Cardiac septum (tissue), 1 donor: ENCODE measurements at places on chromosomes 7 and 10. TPM values are rescaled to one million over a fixed set of nuclear protein-coding genes. Genes with fewer than 3 reads are reported as not detected.

The AKR1C3 gene
- total RNA-seq: 15.2 TPM

The FANK1 gene
- 0.43 TPM for total RNA-seq

The CRHR2 gene
- total RNA-seq: 0.57 TPM

The TDRD1 gene
- 1.2 TPM for total RNA-seq

The CTTNBP2 gene
- total RNA-seq: 2.2 TPM

The WBP1L gene
- 19.2 TPM for total RNA-seq

The ZPBP gene
- not detected for total RNA-seq

The VAX1 gene
- total RNA-seq: not detected

The C10orf105 gene
- total RNA-seq: not detected

The PPIF gene
- 115 TPM for total RNA-seq

The TMED4 gene
- 73.8 TPM for total RNA-seq

The TMEM176B gene
- total RNA-seq: 44.9 TPM

The SPDYE5 gene
- total RNA-seq: not detected

The ATRNL1 gene
- total RNA-seq: 25.8 TPM

The SLC26A4 gene
- total RNA-seq: 1.5 TPM

The NYAP1 gene
- 0.22 TPM for total RNA-seq

The SAMD9L gene
- total RNA-seq: 4.1 TPM

The FEZF1 gene
- 0.13 TPM for total RNA-seq

The SPDYE17 gene
- total RNA-seq: not detected

The ASB13 gene
- 10.2 TPM for total RNA-seq

The SFTPA2 gene
- total RNA-seq: 0.11 TPM

The SFRP5 gene
- 3.2 TPM for total RNA-seq

The EZH2 gene
- 1.5 TPM for total RNA-seq

The KCNIP2 gene
- 14.9 TPM for total RNA-seq

The TACR2 gene
- 0.13 TPM for total RNA-seq

The GPR26 gene
- total RNA-seq: not detected

The CPN1 gene
- total RNA-seq: not detected

The ZNF804B gene
- 0.05 TPM for total RNA-seq

The TRPV6 gene
- total RNA-seq: not detected

The DEPP1 gene
- total RNA-seq: 45.5 TPM

The DPP6 gene
- total RNA-seq: not detected

The STK17A gene
- 40.3 TPM for total RNA-seq

The MOGAT3 gene
- total RNA-seq: not detected

The ADRB1 gene
- total RNA-seq: 26.4 TPM

The MXI1 gene
- total RNA-seq: 59.2 TPM

The SFTPA1 gene
- 0.19 TPM for total RNA-seq

The UCMA gene
- not detected for total RNA-seq

The KAZALD1 gene
- total RNA-seq: 12.1 TPM

The TASOR2 gene
- total RNA-seq: 38.8 TPM

The UNCX gene
- not detected for total RNA-seq

The FAM25C gene
- not detected for total RNA-seq

The ZNF853 gene
- 14.2 TPM for total RNA-seq

The GOLGA7B gene
- 0.54 TPM for total RNA-seq

The LMTK2 gene
- total RNA-seq: 28.3 TPM

The OR2A5 gene
- not detected for total RNA-seq

The POM121L12 gene
- not detected for total RNA-seq
